M059J (cell line): ENCODE measurements at places on chromosomes 2 and 18. TPM values are rescaled to one million over a fixed set of nuclear protein-coding genes. Genes with fewer than 3 reads are reported as not detected.

SERPINB11 gene
- total RNA-seq, result not detected in 2 replicates

DNA sequence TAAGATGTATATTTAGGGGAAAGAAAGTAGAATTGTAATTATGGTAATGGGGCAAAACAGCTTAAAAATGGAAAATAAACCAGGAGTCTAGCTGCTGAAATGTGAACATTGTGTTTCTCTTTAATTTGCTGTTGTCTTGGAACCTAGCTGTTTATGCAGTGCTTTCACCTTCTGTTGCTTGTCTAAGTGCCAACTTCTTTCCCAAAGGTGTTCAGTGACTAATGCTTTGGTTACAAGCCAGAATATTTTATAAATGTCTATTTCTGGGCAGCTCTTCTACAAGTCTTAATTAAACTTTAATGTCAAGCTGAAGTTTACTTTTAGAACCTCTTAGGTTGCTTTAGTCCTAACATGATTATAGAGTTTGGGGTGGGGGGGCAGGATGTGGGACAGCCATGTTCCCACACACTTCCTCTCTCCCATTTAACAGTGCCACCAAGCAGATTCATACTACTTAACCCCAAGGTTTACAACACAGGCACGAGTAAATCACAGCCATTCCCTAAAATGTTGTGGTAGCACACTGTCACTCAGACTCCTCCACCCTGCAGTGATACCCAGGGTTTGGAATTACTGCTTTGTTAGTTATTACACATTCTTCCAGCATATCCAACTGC, 60.6 kb downstream of the ITGA4 start:
- peak; percentile 51 for DNase-seq

LYG1 gene
- 0.96 TPM in 1 of 2 replicates, not detected in the other for total RNA-seq

COL5A2 gene
- 131 and 221 TPM in 2 replicates for total RNA-seq

APCDD1 gene
- 2.4 and 6.8 TPM in 2 replicates for total RNA-seq

DNA sequence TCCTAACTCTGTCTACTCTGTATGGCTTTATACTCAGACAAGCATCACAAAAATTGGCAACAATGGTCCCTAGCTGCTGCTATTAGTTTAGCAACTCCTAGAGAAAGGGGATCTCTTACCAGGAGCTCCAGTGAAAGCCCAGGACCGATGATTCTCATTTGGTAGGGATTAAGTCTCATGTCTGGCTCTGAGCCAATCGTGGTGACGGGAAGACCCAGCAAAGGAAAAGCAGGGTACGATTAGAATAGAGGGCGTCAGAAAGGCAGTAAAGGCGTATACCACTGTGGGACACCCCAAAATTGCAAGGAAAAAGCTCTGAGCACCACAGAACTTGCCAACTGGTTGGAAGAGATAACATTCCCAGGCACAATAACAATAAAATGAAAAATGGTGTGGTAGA, 129.5 kb downstream of the MTCL1 start:
- DNase-seq, result no peak

DNA sequence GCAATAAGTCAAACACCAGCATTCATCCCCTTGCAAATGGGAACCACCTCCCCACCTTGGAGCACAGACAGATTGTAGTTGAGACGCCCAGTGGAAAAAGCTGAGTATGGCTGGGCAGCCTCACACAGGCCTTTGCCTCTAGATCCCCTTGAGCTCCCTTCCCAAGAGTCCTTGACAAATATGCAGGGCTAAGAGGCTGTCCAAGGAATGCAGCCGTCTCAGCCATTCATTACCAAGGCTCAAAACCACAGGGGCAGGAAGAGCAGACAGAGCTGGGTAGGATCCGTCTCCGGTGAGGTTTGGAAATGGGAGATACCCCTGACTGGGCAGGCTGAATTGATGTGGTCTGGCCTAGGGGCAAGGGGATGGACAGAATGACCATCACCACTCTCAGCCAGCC, 557.1 kb downstream of the TNS1 start:
- peak; percentile 39 for DNase-seq

- no peak for DNase-seq
These were observed 26.0 kb upstream of the TNS1 start for GRCh38 chr2:218028562-218029348.

- peak; percentile 48 for DNase-seq
These were observed 117.6 kb downstream of the NEDD4L start for GRCh38 chr18:58161659-58162058.

ARHGEF33 gene
- 0.02 TPM in 1 of 2 replicates, not detected in the other for total RNA-seq

DNA sequence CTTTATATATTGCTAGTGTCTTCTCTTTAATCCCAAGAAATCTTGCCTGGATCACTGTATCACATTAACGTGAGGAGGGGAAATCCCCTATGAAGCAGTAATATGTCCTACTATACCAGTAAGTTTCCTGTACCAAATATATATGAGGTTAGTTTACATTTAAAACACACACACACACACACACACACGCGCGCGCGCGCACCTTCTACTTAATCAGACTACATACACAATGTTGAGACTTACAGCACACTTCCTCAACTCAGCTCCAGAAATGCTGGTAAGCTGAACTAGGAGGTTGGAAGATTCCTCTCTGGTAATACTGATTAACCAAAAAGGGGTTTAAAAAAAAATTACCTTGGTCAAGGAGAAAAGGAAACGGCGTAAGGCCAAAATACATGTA, 49.3 kb downstream of the USP34 start:
- DNase-seq, result no peak

DNA sequence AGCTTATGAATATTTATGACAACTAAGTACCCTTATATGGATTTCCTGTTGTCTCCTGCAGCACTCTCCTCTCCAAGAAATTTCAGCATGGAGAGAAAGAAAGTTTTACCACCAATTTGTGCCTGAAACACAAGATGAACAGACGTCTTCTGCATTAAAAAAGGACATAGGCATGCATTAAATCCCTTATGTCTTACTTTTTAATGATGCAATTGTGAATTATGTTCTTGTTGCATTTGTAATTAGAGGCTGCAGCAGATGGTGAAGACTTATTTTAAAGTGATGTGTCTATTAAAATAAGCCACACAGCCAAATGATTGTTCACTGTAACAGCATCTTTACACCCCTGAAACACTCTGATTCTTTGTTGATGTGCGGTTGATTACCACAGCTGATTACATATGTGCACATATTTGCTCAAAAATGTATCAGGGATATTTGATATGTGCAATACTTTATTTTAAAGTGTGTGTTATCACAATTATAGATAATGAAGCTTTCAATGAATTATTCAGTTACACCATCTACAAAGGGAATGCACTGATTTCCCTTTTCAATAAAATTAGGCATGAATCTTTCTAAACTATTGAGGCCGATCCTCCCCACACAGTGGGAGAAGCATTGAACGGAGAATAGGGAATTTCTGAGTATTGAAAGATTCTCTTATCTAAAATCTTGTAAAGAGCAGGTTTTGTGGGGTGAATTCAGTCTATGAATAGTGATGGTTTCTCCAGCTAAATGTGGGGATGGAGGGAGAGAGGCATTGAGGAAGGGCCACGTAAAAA, 585.1 kb downstream of the SLC4A3 start:
- DNase-seq, result no peak

DNA sequence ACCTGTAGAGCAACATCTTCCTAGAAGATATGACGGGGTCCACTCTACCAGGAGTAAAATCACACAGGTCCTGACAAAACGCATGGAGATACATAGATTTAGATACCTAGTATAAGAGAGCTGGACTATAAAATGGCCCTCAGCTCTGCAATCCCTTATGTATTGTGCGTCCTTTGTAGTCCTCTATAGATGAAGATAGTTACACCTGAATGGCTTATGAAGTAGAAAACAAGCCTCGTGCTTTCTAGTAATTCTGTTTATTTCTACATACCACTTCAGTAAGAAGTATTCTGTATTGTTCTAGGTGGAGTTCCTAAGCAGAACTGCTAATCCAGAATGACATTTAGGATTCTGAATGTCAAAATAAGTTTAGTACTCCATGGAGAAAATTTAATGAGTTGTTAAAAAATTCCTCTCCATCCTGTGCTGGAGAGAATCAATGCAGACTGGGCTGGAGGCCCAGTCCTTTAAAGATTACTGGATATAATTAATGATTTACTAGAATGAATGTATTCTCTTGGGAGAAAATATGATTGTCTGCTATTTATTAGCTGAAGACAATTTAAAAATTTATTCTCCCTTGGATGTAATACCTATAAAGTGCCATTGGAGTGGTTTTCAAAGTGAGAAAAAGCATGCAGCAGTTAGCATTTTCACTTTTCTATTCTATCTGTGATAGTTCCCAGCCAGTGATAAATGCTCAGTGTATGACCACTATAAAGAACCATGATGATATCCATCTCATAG, 147.3 kb upstream of the UNC80 start:
- no peak for DNase-seq

GRCh38 chr2:200211643-200212042, 94.8 kb upstream of the SPATS2L start:
- no peak for DNase-seq

EVA1A gene
- total RNA-seq, result 122 and 124 TPM in 2 replicates

PROM2 gene
- total RNA-seq, result 2.9 and 3.6 TPM in 2 replicates

CABLES1 gene
- total RNA-seq, result 5.0 and 9.0 TPM in 2 replicates
